ENCODE measurements at places on chromosomes 11 and 22.

DNA sequence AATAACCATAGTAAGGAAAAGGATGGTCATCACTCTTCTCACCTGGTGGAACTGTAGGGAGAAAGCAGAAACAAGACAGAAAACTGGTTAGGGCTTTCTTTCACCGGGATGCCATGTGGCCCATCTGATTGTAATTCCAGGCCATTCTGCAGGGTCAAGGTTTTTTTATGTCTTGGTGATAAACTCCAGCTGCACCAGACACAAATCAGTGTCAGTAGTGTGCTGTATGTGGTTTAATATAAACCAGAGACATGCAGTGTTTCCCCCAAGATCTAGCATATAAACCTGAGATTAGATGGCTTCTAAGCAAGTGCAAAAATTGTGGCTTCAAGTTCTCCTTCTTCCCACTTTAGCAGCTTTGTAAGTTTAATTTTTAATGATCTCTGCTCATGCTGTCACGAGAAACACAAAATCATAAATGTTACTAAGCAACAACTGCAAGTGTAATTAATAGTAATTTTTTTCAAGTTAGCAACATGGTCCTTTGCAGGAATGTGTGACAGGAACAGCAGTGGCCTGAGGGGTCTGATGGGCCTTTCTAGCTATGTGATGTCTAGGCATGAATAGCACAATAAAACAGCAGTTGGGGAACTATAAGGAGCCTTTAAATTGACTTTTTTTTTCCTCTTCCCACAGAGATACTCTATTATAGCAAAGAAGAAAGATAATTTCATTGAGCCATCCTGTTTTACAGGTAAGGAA lies 41.6 kb downstream of the BDNF start:
- DNase-seq = no peak

GRCh38 chr11:120334332-120334731 lies 1.9 kb upstream of the ARHGEF12 start:
- DNase-seq = no peak

DNA sequence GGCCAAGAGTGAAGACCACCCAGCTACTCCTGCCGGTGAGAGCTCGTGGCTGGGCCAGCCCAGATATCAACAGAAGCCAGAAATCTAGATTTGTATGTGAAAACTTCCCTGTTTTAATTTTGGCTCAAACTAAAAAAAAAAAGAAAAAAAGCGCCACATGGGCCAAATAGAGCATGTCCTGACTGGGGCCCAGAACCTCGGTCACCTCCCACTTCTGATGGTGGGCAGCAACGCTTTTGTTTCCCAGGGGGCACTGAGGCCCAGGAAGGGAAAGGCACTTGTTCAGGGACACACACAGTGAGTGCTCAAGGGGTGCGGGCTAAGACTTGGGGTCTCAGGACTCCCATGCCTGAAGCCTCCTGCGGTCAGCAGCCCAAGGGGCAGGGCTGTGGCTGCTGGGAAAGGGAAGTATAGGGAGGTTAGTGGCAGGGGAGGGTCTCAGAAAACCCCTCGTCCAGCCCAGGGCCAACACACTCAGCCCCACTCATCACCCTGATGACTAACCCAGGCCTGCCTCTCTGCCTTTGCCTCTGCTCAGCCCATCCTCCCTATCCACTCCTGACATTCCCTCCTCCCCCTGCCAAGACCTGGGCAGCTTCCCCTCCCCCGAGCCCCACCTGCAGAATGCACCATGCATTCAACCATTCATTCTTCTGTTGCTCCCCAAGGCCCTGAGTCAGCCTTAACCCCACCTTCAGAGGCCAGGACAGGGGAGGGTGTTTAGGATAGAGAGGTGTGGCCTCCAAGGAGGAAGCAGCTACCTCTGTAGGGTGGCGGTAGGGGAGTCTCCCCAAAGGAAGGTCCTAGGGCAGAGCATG lies 30.0 kb upstream of the TCF20 start:
- no peak for DNase-seq

GRCh38 chr11:130213143-130213978 lies 53.8 kb downstream of the ST14 start:
- DNase-seq = peak; percentile 29

DNA sequence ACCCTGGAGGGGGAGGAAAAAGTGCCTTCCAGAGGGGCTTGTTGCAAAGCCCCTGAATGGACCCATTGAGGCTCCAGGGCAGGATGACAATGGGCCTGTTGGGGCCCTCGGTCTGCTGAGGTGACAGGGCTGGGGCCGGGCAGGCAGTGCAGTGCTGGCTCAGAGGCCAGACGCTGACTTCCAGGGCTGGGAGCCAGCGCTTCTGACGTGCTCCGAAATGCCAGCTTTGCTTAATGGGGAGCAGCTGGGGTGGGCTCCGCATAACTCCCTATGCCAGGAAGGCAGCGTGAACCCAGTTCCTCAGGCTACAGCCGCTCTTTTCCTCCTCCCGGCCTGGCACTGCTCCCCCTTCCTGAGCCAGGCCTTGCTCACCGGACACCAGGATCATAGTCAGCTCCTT lies 17.7 kb downstream of the NAV2 start:
- no peak for DNase-seq

DNA sequence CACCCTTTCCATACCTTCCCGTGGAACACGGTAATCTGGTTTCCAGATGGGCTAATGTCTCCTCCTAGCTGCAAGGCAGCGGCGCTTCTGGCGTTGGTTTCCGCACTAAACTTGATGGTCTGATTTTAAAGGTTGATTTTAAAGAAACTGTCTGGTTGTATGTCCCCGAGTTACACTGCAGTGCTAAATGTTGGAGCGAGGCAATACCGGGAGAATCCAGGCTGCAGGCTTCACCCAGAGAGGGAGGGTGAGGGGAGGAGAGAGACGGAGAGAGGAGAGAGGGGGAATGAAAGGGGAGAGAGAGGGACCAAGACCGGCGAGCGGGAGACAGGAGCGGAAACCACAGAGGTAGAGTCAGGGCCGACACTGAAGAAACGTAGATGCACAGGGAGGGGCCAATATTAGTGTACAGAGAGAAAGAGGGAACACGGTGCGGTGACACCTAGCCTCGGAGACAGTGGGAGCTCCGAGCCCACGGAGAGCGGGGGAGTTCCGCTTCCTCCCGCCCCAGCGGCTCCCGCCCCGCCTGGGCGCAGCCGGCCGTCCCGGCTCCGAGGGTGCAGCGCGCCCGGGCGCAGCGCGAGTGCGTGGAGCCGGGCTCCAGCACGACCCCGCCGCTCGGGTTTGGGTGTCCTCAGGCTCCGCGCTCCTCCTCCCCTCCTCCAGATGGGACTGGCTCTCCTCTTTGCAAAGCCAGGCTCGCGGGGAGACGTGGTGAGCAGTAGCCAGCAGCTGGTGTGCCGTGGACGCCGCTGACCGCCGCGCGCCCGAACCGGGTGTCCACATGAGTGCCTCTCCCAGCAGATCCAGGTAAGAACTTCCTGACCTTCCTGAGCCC lies 71.9 kb upstream of the GRAMD1B start:
- peak; percentile 16 for DNase-seq

GRCh38 chr11:103842191-103842590 lies 194.2 kb upstream of the DDI1 start:
- no peak for DNase-seq

DNA sequence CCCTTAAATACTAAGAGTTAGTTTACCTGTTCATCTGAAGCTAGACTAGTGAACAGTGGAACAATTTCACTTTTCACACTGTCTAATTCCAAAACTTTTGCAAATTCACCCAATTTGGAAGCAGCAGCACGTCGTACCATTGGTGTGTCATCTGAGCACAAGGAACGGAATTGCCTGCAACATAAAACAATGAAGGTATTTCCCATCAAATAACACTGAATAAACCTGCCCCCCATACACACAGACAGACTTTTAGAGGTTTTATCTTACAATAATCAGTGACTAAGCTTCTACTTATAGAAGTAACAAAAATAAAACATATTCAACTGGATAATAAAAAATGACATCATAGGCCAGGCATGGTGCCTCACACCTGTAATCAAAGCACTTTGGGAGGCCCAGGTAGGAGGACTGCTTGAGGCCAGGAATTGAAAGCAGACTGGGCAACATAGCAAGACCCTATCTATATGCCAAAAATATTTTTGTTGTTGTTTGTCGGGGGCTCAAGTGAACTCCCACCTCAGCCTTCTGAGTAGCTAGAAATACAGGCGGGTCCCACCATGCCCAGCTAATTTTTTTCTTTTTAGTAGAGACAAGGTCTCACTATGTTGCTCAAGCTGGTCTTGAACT lies 6.3 kb downstream of the PPP2R1B start:
- DNase-seq = no peak

DNA sequence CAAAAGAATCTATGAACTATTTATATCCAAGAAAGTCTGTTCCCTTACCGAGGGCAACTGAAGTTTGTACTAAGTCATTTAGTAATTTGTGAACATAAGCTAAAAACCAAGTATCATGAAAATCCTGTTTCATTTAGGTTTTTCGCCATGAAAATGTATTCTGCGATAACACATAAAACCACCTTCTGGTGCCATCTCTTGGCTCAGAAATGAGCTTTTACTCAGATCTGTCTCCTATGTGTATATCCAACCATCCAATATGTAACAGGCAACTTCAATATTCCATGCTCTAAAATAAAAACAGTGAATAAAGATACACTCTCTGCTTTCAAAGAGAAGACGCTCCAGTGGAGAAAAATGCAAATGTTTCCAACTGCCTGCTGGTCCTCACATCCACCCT lies 118.1 kb upstream of the BID start:
- DNase-seq = no peak

- DNase-seq = no peak
Measured at GRCh38 chr22:43004362-43005035, 10.4 kb downstream of the PACSIN2 start.

GRCh38 chr11:121466063-121466794 lies 13.5 kb upstream of the SORL1-AS1 start:
- no peak for DNase-seq

- no peak for DNase-seq
Measured at GRCh38 chr22:37377927-37378326, 49.4 kb downstream of the ELFN2 start.

GRCh38 chr11:100863080-100863581 lies 176.0 kb downstream of the ARHGAP42 start:
- DNase-seq = no peak

DNA sequence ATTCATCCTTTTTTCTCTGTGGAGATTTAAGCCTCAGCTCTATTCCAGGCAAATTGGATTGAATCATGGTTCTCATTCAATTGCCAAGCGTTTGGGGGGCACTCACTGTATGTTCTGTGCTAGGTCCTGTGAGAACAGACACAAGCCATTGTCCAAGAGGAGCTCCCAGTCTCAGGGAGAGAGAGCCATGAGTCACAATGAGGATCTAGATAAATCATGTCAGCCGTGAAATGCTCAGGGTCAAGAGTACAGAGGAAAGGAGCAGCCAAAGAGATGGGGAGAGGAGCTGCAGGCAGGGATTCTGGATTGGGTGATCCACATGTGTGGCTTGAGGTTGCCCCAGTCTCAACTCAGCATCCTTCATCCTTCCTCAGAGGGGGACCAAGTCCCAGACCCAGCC lies 93.6 kb downstream of the FEZ1 start:
- DNase-seq = no peak

GRCh38 chr11:117744471-117745150 lies 52.4 kb downstream of the DSCAML1 start:
- no peak for DNase-seq

DNA sequence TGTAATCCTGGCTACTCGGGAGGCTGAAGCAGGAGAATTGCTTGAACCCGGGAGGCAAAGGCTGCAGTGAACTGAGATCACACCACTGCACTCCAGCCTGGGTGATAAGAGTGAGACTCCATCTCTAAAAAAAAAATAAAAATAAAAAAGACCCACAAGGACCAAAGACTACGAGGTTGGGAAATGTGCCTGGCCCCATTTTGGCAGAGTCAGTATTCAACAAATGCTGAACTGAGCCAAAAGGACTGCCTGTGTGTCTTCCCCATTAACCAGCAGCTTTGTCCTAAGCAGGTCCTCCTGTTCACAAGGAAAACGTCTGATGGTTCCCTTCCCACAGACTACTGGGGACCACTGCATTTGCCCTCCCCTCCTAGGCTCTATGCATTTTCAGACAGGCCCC lies 27.6 kb downstream of the ADORA2A start:
- no peak for DNase-seq

DNA sequence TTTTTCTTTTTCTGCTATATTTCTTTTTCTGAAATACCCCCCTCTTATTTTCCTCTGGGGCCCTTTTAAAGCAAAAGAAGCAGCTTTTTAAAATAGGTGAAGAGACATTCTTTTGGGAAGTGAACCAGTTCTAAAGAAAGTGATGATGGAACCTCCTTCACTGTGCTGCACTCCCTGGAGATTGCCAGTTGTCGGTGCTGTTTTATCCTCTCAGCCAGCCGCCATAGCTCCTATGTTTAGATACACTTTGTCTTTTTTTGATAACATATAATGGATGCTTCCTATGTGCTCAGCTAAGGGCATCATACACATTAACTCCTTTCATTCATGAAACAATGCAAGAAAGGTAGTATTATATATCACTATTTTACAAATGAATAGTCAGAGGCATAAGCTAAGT lies 14.0 kb downstream of the CFAP300 start:
- DNase-seq = no peak

- DNase-seq = no peak
Measured at GRCh38 chr11:12137938-12138731, 27.7 kb downstream of the MICAL2 start.

DNA sequence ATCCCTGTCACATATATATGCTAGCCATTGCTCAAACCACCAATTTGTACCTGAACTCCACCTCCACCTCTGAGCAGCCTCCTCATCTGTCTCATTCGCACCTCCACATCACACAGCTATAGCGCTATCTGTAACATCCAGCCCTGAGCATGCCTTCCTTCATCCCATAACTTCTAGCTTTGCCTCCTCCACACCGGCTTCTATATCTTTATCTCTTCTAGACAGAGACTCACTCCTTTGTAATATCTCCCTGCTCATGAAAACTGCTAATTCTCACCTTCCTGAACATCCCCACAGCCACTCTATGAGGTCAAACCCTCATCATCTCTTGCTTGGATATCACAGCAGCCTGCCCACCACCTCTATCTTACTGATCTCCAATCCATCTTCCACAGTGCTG lies 5.9 kb downstream of the SIAE start:
- no peak for DNase-seq

- DNase-seq = no peak
Measured at GRCh38 chr11:47989779-47990178, 9.4 kb downstream of the PTPRJ start.
